ENCODE measurements at places on chromosomes 11 and 22.

DNA sequence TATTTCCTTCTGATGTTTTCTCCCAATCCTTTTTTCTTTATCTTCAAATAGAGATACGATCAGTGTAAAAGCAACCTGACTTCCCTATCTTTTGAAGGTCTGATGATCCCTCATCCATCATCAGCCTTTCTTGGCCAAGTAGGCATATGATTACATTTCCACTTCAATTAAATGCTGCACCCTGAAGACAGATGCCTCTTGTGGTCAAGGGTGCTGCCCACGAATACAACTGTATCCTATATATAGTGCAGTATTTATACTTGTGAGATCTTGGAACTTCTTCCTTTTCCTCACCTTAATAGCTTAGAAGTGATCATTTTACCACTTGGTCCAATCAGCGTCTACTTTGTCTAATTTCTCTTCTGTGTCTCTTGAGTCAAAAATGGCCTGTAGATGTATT lies 9.3 kb upstream of the ZNRF3 start:
- no peak for DNase-seq

- no peak for DNase-seq
Observed at GRCh38 chr11:13101644-13102512, 92.8 kb downstream of the RASSF10 start.

DNA sequence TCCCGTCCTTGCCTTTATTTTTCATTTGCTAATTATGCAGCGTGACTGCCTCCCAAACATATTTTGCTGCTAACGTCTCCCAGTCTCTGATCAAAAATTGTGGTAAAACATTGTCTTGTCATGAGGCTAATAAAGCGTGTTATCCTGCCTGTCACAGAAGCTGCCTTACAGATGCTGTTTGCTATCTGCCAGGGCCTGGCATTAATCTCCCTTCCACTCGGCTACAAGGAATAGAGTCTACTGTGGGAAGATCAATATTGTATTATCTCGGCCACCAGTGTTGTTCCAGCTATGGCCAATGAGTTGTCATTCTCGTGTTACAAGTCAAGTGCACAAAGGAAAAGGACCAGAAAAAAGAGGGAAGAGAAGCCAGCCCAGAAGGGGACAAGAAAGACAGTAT lies 100.3 kb downstream of the SEZ6L start:
- no peak for DNase-seq

GRCh38 chr11:65473278-65473860 lies 25.5 kb upstream of the MALAT1 start:
- peak; percentile 72 for DNase-seq

DNA sequence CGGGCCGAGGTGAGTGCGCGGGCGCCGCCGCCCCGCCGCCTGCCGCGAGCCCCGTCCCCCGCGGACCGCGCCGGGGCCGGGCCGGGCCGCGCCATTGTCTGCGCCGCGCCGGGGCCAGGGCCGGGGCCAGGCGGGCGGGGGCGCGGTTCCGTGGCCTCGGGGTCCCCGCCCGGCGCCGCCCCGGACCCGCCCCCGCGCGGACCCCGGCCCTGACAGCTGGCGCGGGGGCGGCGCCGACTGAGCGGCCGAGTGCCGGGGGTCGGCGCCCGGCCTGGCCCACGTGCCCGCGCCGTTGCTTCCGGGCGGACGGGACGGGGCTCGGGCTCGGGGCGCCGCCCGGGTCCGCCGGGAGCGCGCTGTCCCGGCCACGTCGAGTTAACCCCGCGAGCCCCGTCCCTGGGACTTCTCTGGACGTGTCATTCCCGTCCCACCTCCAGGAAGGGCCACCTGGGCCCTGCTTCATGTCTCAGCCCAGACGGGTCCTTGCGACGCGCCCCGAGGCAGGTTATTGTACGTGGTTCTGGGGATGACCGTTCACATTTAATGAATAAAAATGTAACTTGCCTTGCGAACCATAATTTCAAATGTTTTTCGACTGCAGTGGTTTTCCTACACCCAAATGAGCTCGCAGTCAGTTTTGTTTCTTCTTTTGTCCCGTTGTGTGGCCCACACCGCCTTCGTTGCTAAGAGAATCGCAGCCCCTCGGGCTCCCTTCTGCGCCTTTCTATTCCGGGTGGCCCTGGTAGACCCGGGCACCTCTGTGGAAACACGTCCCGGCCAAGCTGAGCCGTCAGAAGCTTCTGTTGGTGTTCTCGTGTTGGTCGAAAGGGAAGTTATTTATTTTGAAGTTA lies 562 bp downstream of the ZBED4 start:
- peak; percentile 34 for DNase-seq
